GM18507 (cell line): ENCODE measurements at places on chromosomes 13 and 19.

DNA sequence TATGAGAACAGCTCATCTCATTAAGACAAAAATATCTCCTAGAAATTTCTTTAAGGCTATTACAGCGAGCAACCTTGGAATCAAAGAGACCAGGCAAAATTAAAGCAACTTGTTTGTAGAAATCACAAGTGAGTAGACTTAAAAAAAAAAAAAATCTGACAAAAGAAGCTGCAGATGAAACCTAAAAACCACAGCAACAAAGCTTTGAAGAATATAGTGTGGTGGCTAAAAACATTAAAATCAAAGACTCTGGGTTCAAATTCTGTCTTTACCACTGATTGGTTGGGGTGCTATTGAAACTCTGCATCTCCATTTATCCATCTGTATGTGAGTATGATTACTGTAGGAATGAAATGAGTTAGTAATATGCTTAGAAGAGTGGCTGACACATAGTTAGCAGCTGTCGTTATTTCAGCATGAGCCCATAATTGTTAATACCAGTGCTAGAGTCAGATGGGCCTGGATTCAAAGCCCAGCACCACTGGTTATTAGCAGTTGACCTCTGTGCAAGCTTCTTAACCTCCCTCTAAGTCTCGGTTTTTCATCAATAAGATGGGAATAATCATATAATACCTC, 157.6 kb downstream of the FOXO1 start:
- no peak for DNase-seq

GRCh38 chr19:49155005-49155819, at the start of gene HRC:
Gene HRC, minus strand, starts transcription at chr19:49155396. Its CDS starts 159 bp downstream, at chr19:49155237.
- DNase-seq = no peak

GRCh38 chr13:40185414-40185813, 481.0 kb downstream of the FOXO1 start:
- no peak for DNase-seq

- DNase-seq = no peak
These were observed 759.2 kb upstream of the SLITRK1 start for GRCh38 chr13:84641491-84641890.

DNA sequence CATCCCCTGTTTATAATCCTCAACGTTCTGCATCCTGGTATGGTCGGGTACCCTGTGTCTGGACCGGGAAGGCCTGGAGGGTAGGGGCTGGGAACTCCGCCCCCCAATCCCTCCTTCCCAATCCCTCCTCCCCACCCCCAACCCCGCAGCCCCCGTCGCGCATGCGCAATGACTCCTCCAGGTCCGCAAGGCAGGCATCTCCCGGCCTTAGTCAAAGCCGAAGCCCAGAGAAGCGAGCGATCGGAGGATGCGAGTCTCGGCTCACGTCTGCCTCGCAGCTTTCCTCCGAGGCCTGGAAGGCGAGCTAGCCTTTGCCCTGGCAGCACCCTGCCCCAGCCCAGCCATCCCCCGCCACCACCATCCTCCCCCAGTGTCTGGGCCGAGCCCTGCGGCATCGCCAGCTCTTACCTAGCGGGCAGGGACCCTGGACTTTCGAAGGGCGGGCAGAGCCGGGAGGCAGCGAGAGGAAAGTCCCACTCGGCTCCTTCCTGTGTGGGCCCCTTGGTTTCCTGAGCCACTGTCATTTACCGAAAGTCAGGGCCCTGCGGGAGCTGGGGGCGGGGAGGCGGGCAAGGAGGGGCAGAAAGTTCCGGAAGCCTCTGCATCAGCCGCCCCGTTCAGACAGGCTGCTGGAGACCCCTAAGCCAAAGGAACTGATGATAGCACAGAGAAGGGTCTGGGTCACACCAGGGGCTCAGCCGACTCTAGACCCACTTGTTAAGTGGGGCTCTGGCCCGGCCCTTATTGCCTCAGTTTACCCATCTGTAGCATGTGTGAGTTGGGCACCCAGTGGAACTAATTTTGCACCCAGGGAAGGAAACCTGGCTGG, at the start of gene JAK3:
Gene JAK3 (minus strand): TSS at position 445 of the 829 bp plus-strand sequence. CDS start 3,565 bp downstream, outside the sequence.
- DNase-seq = peak; percentile 78

DNA sequence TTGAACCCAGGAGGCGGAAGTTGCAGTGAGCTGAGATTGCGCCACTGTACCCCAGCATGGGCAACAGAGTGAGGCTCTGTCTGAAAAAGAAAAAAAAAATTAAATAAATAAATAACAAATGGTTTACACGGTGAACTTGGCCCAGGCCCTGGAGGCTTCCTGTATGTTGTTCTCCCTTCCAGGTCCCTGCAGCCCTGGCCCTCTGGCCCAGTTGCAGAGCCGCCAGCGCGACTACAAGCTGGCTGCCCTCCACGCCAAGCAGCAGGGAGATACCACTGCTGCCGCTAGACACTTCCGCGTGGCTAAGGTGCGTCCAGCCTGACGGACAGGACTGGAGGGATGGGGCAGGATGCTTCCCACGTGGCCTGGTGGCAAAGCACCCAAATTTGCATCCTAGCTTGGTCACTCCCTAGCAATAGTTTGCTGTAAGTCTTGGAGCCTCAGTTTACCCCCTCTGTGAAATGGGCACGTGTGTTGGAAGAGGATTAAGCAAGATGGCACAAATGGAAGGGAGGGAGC, 11.9 kb downstream of the CC2D1A start:
- DNase-seq = no peak

DNA sequence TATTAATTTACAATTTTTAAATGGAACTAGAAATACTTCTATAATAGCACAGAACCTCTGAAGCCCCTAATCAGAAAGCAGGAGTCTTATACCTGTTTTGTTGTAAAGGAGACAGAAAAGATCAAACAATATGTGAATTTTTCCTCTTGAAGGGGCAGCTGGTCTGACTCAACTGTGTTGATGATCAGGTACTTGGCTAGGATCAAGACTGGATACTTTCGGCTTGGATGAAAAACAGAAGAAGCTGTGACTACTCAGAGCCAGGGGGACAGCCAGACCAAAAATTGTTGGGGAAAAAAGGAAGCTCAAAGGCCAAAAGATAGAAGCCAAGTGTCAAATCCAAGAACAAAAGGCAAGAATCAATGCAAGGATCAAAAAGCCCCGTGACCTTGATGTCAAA, 195.6 kb downstream of the KCTD12 start:
- DNase-seq = no peak

DNA sequence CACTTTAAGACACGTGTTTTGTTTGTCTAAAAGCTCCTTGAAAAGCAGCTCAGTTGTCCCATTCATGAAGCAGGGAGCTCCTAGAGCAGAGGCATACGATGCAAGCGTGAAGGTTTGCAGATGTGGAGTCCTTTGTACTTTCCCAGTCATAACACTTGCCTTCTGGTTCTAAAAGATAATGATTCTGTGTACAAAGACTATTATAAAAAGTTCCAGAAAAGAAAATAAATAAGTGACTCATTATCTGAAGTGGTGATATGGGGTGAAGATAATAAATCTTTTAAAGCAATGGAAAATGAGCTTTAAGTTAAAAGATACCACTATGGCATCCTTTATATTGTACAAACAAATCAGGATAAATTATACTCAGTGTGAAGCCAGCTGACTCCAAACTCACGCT, 569.9 kb downstream of the MYO16 start:
- DNase-seq = no peak

DNA sequence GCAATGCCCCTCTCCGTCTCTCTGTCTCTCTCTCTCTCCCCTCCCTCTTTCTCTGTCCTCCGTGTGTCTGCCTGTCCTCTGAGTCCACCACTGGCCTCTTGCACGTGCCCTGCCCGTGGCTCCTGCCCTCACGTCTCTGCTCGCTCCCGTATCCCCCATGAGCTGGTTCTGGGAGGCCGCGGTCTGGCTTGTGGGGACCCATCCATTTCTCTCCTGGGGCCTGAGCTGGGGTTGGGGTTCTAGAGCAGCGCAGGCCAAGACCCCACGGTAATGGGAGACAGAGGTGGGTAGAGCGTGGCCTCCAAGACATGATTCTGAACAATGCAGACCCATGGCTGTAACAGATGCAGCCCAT, 19.0 kb downstream of the C2CD4C start:
- DNase-seq = no peak

GRCh38 chr13:33081666-33082065, 65.4 kb downstream of the KL start:
- no peak for DNase-seq

- DNase-seq = no peak
These were observed 2.3 kb downstream of the ZNF714 start for GRCh38 chr19:21084343-21084742.

GRCh38 chr19:1355568-1356507, 27.9 kb upstream of the NDUFS7 start:
- DNase-seq = no peak

- DNase-seq = no peak
These were observed 44.8 kb upstream of the LPAR6 start for GRCh38 chr13:48457578-48458242.

- DNase-seq = peak; percentile 54
These were observed 39.1 kb downstream of the PCDH8 start for GRCh38 chr13:52809310-52809769.

GRCh38 chr19:35363001-35363590, 4.8 kb downstream of the FFAR3 start:
- DNase-seq = no peak

DNA sequence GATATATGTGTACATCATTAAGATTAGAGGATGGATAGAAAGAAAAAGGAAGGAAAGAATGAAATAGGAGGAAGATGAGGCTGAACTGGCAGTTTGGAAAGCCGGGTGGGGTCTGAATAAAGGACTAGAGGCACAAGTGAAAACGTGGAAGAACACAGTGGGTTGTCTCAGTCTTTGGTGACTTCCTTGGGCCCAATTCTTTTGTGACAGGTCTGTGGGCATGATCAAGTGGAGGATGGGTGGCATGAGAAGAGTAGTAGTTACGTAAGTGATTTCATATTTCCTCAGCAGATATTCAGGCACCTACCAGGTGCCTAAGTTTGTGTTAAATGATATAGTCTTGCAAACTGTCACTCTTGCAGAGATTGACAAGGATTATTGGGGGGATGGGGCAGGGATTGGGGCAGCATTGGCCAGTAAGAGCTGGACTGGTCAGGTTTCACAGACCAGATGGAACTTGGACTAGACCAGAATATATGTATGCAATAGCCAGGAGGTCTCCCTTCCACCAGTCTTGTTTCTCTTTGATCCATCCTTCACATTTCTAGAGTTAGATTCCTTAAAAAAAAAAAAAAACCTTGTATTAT, 2.7 kb downstream of the TPP2 start:
- no peak for DNase-seq

GRCh38 chr19:56097776-56098175, 23.3 kb downstream of the ZNF787 start:
- DNase-seq = no peak

- DNase-seq = no peak
These were observed 5.9 kb upstream of the ATP4A start for GRCh38 chr19:35569281-35569781.

GRCh38 chr13:76846363-76846762, 39.8 kb downstream of the KCTD12 start:
- DNase-seq = no peak

GRCh38 chr19:29745253-29745652, 30.2 kb upstream of the C19orf12 start:
- DNase-seq = no peak

DNA sequence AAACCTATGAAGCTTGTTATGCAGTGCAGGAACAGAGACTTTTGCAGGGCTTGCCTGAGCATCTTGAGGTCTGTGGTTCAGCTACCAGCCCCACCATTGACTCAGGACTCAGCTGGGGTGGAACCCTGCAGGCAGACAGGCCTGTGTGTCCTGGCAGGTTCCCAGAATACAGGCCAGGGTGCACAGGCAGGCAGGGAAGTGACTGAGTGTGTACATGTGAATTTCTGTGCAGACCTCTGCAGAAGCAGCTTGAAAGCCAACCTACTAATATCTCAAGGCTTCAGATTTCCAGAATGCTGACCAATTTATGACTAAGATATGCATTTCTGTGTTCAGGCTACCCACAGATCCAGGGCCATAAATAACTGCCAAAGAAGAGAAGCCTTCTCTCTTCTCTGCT, 254.4 kb downstream of the DLEU7 start:
- DNase-seq = no peak

DNA sequence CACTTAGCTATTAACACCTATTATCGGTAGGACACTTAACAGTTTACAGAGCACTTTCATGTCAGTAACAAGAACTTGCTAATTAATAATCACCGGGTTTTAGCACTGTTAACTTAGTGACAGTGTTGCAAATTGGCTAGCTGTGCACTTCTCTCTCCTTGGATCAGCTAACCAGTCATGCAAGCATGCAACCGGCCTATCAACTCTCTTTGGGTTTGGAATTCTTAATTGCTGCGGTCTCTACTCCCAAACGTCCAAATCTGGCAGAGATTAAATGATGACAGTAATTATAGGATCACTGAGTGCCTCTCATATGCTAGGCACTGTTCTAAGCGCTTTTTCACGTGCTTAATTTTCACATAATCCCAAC, 1.2 kb downstream of the EPS15L1 start:
- no peak for DNase-seq

- no peak for DNase-seq
These were observed 21.3 kb downstream of the HCN2 start for GRCh38 chr19:610801-611480.

GRCh38 chr13:67229481-67230403, at the start of gene PCDH9:
Gene PCDH9, minus strand, starts transcription at chr13:67230336. Its CDS starts 1,896 bp downstream, at chr13:67228440.
- no peak for DNase-seq

DNA sequence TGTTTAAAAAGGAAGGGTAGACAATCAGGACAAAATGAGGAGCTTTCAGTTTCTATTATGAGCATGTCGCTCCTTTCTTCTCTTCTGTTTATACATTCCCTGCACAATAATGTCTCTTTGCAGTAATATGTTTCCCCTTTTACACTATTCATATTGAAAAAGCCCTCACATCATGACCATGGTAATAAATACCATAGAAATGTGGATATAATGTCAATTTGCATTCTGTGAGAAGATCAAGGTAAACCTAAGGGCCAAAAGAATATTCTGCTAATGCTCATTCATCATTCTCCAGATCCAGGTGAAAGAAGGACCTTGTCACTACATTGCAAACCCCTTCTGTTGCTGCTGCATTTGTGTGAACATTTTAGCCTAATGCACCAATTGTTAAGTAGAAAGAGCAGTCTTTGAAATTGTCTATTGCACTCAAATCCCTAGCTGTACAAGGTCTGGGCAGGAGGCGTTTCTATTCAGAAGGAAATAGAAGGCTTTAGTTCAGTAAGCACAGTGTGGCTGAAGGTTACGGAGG, 117.6 kb upstream of the SOX21 start:
- DNase-seq = no peak

- DNase-seq = no peak
These were observed 542.8 kb downstream of the RFC3 start for GRCh38 chr13:34360702-34361101.

DNA sequence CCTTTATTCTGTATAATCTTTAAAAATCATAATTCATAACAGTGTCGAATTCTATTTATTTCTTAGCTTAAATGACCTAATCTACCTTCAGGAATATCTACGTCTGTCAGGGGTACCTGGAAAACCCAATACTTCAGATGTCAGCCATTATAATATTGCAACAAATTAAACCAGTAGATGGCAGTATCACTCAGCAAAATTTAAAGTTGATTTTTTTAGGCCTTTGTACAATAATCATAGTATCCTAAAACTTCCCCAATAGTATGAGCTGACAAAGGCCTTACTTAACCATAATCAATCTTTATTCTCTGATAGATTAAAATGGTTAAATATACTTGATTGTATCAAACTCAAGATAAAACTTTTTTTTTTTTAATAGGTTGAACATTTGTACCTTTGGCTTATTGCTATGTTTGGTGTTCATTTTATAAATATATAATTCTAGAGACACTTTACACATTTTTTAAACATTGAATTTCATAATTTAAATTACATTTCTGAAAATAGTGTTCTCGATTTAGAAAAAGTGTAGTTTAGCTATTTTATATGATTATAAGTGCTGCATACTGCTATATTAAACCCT, 830.2 kb upstream of the SPRY2 start:
- DNase-seq = no peak
